ENCODE measurements at places on chromosomes 6 and 20. TPM values are rescaled to one million over a fixed set of nuclear protein-coding genes. Genes with fewer than 3 reads are reported as not detected.

Gene GSTA3
- polyA plus RNA-seq = not detected

Gene E2F1
- 56.3 TPM for polyA plus RNA-seq

Gene TREM1
- not detected for polyA plus RNA-seq

Gene HUS1B
- 1.1 TPM for polyA plus RNA-seq

Gene ZC2HC1B
- not detected for polyA plus RNA-seq

Gene POU5F1
- 2,958 TPM for polyA plus RNA-seq

Gene SRSF12
- polyA plus RNA-seq = 1.8 TPM

Gene AP5S1
- polyA plus RNA-seq = 3.3 TPM

Gene ID1
- polyA plus RNA-seq = 566 TPM

Gene PDE10A
- 1.1 TPM for polyA plus RNA-seq

Gene RIMS1
- polyA plus RNA-seq = 0.35 TPM

Gene HLA-DRA
- polyA plus RNA-seq = 6.2 TPM

Gene ADGRF1
- not detected for polyA plus RNA-seq

Gene NKX2-4
- 0.12 TPM for polyA plus RNA-seq

Gene RAB32
- polyA plus RNA-seq = 3.9 TPM

Gene TTBK1
- 0.53 TPM for polyA plus RNA-seq

Gene EFCAB8
- polyA plus RNA-seq = 0.06 TPM

Gene OR12D3
- polyA plus RNA-seq = not detected

Gene LHFPL5
- polyA plus RNA-seq = 0.03 TPM

Gene TFAP2D
- not detected for polyA plus RNA-seq

Gene TP53TG5
- polyA plus RNA-seq = not detected

Gene GJA10
- 0.17 TPM for polyA plus RNA-seq

Gene NXT1
- 24.3 TPM for polyA plus RNA-seq

Gene MAVS
- 12.3 TPM for polyA plus RNA-seq

Gene KCNK15
- 0.33 TPM for polyA plus RNA-seq

Gene PLN
- not detected for polyA plus RNA-seq

Gene EYS
- not detected for polyA plus RNA-seq

Gene B3GAT2
- polyA plus RNA-seq = 0.47 TPM

Gene NPBWR2
- polyA plus RNA-seq = not detected

Gene BPIFB1
- polyA plus RNA-seq = not detected

Gene GABRR1
- 0.63 TPM for polyA plus RNA-seq

Gene SIRPD
- polyA plus RNA-seq = not detected

Gene R3HDML
- not detected for polyA plus RNA-seq

Gene PRR18
- 0.16 TPM for polyA plus RNA-seq

Gene OPRL1
- 0.98 TPM for polyA plus RNA-seq

Gene SLC22A16
- polyA plus RNA-seq = not detected

Gene TJAP1
- 30.7 TPM for polyA plus RNA-seq

Gene METTL24
- 0.17 TPM for polyA plus RNA-seq

Gene ADGRG6
- 1.1 TPM for polyA plus RNA-seq

Gene ENPP1
- 6.9 TPM for polyA plus RNA-seq

Gene CHRNA4
- polyA plus RNA-seq = 5.0 TPM

Gene RIPOR3
- 5.6 TPM for polyA plus RNA-seq

Gene CST2
- not detected for polyA plus RNA-seq
